Testis (tissue), 5 donors: ENCODE measurements at places on chromosomes 12 and 14.

- peaks cover 20% of the 10 kb centered on the region for H3K4me1 ChIP-seq
- no peaks in the 10 kb centered on the region for H3K27me3 ChIP-seq
- no peak for DNase-seq
- H3K4me3 ChIP-seq, result no peak overlapping the region
- H3K36me3 ChIP-seq, result no peaks in the 10 kb centered on the region
- no peak overlapping the region for H3K27ac ChIP-seq
Measured at GRCh38 chr14:54769951-54770863, 132.4 kb downstream of the GCH1 start.

DNA sequence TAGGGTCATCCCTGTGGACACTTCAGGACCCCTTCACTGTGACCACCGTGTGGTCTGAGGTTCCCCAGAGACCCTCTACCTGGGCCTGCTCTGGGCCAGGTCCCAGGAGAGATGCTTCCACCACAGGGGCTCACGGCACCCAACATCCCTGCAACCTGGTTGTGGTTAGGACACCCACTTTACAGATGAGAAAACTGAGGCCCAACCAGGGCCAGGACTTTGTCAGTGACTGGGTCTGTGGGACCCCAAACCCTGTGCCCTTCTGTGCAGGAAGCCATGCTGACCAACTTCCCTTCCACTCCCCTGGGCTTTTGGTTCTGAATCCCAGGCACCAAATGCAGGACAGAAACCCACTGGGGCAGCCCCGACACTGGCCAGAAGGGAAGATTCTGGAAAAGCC, 21.6 kb downstream of the BEGAIN start:
- H3K27ac ChIP-seq, result no peak overlapping the region
- peaks cover 9% of the 10 kb centered on the region for H3K4me1 ChIP-seq
- H3K27me3 ChIP-seq, result no peaks in the 10 kb centered on the region
- no peak overlapping the region for H3K4me3 ChIP-seq
- DNase-seq, result no peak

DNA sequence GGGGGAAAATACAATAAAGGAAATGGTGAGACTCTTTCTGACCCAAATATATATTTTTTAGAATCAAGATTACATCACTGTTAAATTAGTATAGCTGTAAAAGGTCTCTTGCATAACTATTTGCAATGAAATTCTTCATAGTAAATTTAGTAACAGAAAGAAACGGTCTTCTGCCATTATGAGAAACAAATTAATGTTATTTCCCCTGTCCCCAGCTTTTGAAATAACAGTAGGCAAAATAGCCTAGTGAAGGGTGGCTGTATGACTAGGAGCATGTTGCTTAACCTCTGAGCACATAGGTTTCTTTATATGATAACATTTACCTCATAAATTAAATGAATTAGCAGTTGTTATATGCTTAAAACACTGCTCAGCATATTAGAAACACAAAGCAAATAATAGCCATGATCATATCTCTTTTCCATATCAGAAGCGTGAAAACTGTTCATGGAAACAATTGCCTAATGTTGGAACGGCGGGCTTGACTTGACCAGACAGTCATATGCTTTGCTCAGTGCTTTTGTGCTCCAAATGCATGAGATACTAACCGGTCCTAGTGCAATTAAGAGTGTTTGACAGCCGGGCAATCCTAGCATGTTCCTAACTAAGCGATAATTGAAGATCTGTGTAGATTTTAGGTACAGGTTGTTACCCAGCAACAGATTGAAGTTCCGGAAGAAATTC, 24.0 kb downstream of the BHLHE41 start:
- no peaks in the 10 kb centered on the region for H3K36me3 ChIP-seq
- no peaks in the 10 kb centered on the region for H3K27me3 ChIP-seq
- H3K4me1 ChIP-seq, result no peaks in the 10 kb centered on the region
- no peak for DNase-seq
- H3K27ac ChIP-seq, result no peak overlapping the region

- H3K36me3 ChIP-seq, result no peaks in the 10 kb centered on the region
- no peaks in the 10 kb centered on the region for H3K27me3 ChIP-seq
- no peak overlapping the region for H3K4me3 ChIP-seq
- no peak overlapping the region for H3K27ac ChIP-seq
- no peak for DNase-seq
- H3K4me1 ChIP-seq, result no peaks in the 10 kb centered on the region
Measured at GRCh38 chr12:88383405-88383804, 196.9 kb downstream of the KITLG start.

GRCh38 chr12:18262514-18262913, 1.2 kb downstream of the PIK3C2G start:
- no peak overlapping the region for H3K27ac ChIP-seq
- DNase-seq, result no peak
- H3K4me1 ChIP-seq, result no peaks in the 10 kb centered on the region
- H3K27me3 ChIP-seq, result no peaks in the 10 kb centered on the region

DNA sequence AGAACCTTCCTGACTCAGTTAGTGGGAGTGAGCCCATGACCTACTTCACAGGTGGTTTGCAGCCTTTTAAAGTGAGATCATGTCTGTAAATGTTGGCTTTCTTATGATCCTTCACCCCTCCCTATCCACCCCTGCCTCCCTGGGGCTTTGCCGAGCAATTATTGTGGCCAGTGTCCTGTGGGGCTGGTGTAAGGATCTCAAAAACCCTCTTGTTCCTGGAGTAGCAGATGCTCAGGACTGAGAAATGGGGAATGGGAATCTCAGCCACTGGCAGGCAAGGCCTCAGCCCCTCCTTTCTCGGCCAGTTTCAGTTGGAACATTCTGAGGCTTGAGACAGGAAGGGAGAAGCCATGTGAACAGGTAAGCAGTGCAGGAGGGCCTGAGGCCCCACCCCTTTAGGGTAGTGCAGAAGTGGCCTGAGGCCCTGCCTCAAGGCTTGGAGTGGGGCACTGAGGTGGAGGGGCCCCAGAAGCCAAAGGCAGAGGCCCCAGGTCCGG, 53.8 kb downstream of the PLEKHG3 start:
- no peak for DNase-seq
- H3K4me3 ChIP-seq, result no peak overlapping the region
- H3K36me3 ChIP-seq, result no peaks in the 10 kb centered on the region
- H3K27me3 ChIP-seq, result no peaks in the 10 kb centered on the region

DNA sequence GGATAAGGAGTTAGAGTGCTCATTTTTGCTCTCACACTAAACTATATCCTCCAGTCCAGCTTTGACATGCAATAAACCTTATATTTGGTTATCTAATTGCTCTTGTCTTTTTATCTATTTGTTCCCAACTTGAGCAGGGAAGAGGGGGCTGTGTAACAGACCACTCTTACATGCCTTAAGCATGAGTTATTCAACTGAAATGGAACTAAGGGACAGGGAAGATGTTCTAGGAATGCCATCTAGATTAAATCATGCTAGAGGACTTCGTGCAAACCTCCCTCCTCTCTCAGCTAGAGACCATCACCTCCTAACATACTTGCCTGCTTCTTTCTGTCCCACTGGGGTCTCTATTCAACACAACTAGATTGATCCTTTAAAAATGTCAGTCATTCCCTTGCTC, 20.6 kb downstream of the SPX start:
- no peak overlapping the region for H3K4me3 ChIP-seq
- no peaks in the 10 kb centered on the region for H3K4me1 ChIP-seq
- DNase-seq, result no peak
- H3K27ac ChIP-seq, result no peak overlapping the region
- H3K27me3 ChIP-seq, result no peaks in the 10 kb centered on the region

GRCh38 chr12:6688543-6688998, 604 bp downstream of the ZNF384 start:
- H3K36me3 ChIP-seq, result no peaks in the 10 kb centered on the region
- peak overlapping the region; percentile 86 for H3K4me3 ChIP-seq
- H3K27ac ChIP-seq, result peak overlapping the region; percentile 96
- H3K4me1 ChIP-seq, result peaks cover 34% of the 10 kb centered on the region
- no peaks in the 10 kb centered on the region for H3K27me3 ChIP-seq

- no peaks in the 10 kb centered on the region for H3K27me3 ChIP-seq
- DNase-seq, result no peak
Measured at GRCh38 chr12:124737040-124737419, 126.6 kb downstream of the SCARB1 start.

DNA sequence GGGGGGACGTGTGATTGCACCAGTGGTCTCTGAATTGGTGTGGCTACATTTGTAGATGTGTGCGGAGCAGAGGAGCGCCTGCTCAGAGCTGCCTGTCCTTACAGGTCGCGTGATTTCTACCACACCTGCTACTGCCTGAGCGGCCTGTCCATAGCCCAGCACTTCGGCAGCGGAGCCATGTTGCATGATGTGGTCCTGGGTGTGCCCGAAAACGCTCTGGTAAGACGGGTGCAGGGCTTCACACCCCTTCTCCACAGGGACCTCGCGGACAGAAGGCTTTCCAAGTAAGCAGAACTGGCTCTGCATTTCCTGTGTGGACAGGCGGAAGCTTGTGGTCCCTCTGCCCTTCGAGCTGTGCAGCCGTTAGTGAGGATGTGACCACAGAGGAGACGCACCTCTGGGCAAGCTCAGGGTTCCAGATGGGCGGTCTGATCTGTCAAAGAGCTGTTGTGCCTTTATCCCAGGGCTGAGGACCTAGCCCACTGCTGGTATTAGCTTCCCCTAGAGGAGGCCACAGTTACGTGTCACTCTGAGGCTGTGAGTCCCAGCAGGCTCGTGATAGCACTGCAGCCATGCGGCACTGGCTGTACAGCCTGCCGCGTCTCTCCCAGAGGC, 47.7 kb downstream of the MAX start:
- no peaks in the 10 kb centered on the region for H3K36me3 ChIP-seq
- DNase-seq, result no peak
- H3K27ac ChIP-seq, result no peak overlapping the region
- H3K4me1 ChIP-seq, result no peaks in the 10 kb centered on the region
- no peaks in the 10 kb centered on the region for H3K27me3 ChIP-seq
- H3K4me3 ChIP-seq, result no peak overlapping the region

- peak overlapping the region; percentile 98 for H3K27ac ChIP-seq
- DNase-seq, result peak; percentile 63
- H3K27me3 ChIP-seq, result no peaks in the 10 kb centered on the region
- no peaks in the 10 kb centered on the region for H3K36me3 ChIP-seq
- peaks cover 12% of the 10 kb centered on the region for H3K4me1 ChIP-seq
Measured at GRCh38 chr12:89709995-89710872, 1.6 kb upstream of the ATP2B1 start.

DNA sequence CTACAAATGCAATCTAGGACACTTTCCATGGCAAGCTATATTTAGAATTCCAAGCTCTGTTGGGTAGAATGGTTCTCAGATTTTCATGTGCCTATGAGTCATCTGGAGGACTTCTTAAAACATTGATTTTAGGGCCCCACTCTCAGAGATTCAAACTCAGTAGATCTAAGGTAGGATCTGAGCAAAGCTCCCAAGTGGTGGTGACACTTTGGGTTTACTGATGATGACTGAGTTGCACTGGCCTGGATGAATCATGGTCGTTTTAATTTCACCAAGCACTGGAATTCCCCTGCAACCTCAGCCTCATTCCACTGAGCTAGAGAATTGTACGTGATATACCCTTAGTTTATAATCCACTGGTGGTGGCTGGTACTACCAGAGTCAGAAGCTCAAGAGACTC, 86.5 kb downstream of the PPM1H start:
- no peaks in the 10 kb centered on the region for H3K4me1 ChIP-seq
- H3K27ac ChIP-seq, result no peak overlapping the region

DNA sequence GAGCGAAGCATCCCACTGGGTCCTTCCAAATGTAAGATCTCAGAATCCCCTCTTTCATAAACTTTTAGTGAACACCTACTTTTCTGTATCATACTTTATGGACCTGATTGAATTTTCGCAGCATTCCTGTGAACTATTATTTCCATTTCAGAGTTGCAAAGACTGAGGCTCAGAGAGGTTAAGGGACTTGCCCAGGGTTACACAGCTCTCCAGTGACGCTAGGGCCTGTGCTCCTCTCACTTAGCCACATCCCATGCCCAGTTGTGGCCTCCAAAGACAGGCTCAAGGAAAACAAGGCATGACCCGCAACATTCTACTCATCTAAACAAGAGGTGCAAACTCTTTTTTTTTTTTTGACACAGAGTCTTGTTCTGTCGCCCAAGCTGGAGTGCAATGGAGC, 25.9 kb upstream of the SPPL3 start:
- H3K27ac ChIP-seq, result no peak overlapping the region
- H3K27me3 ChIP-seq, result no peaks in the 10 kb centered on the region
- H3K4me1 ChIP-seq, result no peaks in the 10 kb centered on the region
- H3K36me3 ChIP-seq, result no peaks in the 10 kb centered on the region

GRCh38 chr14:20143911-20144310, 5.3 kb downstream of the OR4N5 start:
- H3K4me3 ChIP-seq, result no peak overlapping the region
- no peaks in the 10 kb centered on the region for H3K4me1 ChIP-seq
- no peaks in the 10 kb centered on the region for H3K27me3 ChIP-seq
- no peaks in the 10 kb centered on the region for H3K36me3 ChIP-seq
- DNase-seq, result no peak
- H3K27ac ChIP-seq, result no peak overlapping the region

DNA sequence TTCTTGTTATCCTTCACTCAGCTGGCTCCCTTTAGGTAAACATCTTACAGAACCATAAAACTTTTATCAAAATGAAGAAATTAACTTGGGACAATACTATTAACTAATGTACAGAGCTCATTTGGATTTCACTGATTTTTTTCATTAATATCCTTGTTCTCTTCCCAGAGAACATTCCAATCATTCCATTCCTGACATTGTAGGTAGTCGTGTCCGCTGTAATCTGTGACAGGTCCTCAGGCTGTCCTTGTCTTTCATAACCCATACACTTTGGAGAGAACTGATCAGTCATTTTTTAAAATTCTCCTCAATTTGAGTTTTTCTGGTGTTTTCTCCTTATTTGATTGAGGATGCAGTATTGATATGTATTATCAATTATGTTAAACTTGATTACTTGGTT, 916.8 kb downstream of the GALC start:
- H3K4me1 ChIP-seq, result no peaks in the 10 kb centered on the region
- no peak overlapping the region for H3K27ac ChIP-seq
- H3K27me3 ChIP-seq, result no peaks in the 10 kb centered on the region
- H3K4me3 ChIP-seq, result no peak overlapping the region
